ENCODE measurements at places on chromosomes 13 and 19.
A peak's percentile ranks its signal among the peaks of the same experiment; 100 is the strongest.

- no peak for DNase-seq
These were observed 688 bp downstream of the ZNF225 start for GRCh38 chr19:44113784-44114390.

- no peak for DNase-seq
These were observed 8.1 kb upstream of the FPR3 start for GRCh38 chr19:51786646-51787494.

- peak; percentile 38 for DNase-seq
These were observed 575.1 kb downstream of the EFNB2 start for GRCh38 chr13:105960326-105960725.

GRCh38 chr13:60538566-60538965 is 141.5 kb downstream of the TDRD3 start:
- DNase-seq, result no peak

DNA sequence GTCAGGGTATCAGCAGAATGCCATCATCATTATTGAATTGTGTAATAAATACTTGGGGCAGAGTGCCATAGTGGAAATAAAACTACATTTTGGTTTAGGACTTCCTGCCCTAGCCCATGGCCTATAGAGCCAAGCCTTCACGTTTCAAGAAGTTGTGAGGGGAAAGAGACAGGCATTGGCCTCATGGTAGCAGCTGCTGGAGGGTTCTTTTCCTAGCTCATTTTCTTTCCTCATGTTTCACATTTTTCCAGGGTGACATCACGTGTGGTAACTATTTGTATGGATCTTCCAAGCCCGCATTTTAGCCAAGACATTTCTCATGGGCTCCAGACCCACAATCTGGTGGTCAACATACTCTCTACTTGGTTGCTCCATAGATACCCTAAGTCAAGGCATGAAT is 80.4 kb downstream of the LRCH1 start:
- no peak for DNase-seq

DNA sequence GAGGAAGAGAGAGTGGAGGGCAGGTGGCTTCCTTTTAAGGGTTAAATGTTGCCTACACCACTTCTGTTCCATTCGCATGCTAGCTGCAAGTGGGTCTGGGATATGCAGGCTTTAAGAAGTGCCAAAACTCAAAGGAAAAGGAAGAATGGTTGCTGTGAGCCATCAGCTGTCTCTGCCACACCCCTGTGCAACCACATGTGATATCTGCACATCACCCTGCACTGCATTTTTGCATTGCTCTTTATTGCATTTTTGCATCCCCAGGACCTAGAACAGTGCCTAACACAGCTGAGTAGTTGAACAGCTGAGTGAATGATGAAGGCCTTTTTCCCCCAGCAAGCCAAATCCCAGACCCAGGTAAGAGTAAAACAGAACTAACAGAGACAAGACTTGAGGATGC is 136.1 kb downstream of the ZIC5 start:
- no peak for DNase-seq

DNA sequence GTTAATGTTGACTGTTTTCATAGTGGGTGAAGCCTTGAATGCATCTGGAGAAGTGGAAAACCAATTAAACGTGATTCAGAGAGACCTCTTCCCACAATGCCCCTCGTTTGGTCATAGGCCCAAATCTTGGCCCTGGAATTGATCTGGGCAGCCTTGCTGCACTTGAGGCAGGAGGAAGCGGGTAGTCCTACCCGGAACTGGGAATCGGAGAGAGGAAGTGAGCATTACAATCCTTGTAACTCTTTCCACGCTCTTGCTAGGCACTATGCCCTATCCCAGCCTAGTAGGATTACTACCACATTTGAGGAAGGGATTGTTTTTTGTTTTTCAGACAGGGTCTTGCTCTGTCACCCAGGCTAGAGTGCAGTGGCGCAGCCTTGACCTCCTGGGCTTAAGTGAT is 3.6 kb downstream of the KCNK6 start:
- no peak for DNase-seq

DNA sequence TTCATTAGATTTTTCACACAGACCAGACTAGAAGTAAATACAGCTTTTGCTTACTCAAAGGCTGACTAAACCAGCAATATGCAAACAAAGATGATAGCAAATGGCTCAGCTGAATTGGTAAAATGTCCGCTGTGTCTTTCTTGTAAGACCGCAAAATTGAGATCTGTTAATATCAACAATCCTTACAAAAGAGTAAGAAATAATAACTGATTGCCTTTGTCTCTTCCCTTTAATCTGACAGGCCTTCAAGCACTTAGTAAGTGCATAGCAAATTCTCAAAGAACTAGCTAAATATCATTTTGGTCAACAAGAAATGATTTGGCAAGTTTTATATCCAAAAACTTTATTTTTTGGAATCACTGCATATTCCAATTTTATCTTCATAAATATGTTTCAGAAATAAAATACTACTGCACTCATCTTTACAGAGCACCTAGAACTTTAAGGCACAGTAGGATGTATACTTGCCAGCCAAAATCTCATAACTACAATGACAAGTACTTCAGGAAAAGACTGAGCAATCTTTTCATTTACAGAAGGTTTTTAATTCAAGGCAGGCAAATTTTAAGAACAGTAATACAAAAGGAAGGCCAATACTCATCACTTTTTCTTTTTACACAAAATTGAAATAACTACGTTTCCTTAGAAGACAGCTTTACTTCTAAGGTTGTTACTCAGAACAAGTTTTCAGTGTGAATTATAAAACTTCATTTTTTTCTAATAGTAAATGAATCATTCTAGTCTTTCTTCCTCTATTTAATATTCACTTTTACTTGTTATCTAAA is 1.1 kb downstream of the ELF1 start:
- DNase-seq, result no peak

DNA sequence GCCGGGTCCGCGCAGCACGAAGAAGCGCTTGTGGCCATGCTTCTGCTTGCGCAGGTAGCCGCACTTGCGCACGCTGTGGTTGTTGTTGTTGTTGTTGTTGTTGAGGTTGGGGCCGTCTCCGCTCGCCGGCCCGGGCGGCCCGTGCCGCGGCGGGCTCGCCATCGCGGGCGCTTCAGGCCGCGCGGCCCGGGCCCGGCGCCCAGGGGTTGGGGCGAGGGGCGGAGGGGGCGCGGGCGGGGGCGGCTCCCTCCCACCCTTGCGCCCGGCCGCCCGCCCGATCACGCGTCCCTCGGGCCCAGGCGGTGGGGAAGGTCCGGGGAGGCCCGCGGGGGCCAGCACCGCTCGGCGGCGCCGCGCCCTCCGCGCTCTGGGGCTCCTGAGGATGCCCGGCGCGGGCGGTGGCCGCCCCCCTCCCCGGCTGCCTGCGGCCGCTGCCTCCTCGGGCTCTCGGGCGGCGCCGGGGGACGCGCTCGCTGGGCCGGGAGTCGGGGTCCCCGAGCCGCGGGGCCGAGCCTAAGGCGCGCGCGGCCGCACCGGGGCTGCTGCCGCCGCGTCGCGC is 412 bp downstream of the IRS2 start:
- no peak for DNase-seq

- DNase-seq, result no peak
These were observed 287.0 kb downstream of the DCT start for GRCh38 chr13:94192431-94192975.

DNA sequence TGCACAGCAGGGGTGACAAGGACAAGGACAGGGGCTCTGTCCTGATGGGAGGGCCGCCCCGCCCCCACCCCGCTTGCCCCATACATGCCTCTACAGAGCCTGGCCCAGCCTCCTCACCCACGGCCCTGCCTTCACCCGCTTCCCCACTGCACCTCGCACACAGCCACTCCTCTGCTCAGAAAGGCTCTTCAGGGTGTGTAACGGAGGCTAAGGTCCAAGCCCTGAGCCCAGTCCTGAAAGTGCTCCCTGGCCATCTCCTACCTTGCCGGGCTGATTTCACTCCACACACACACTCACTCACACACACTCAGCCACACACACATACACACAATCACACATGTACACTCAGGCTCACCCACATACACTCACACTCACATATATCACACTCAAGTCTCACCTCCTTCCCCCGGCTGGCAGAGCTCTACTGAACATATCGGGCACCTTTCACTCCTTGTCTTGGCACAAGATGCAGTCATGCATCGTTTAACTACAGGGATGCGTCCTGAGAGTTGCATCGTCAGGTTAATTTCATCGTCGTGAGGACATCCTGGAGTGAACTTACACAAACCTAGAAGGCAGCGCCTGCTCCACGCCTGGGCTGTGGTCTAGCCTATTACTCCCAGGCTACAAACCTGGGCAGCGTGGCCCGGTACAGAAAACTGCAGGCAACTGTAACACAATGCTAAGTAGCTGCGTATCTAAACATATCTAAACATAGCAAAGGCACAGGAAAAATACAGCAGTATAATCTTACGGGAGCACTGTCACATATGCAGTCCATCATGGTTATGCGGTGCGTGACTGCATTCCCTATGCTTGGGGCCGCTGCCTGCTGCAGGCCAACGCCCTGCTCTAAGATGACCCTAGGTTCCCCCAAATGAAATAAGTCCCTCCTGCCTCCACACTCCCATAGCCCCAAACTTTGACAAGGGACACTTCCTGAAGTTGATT is 13.1 kb downstream of the EPS15L1 start:
- no peak for DNase-seq

- no peak for DNase-seq
These were observed 78.3 kb upstream of the IPO5 start for GRCh38 chr13:97875218-97875617.

- DNase-seq, result no peak
These were observed 25.7 kb upstream of the UBE2L5 start for GRCh38 chr13:30396434-30397075.

- DNase-seq, result no peak
These were observed 15.9 kb downstream of the ZNF83 start for GRCh38 chr19:52622261-52622660.

DNA sequence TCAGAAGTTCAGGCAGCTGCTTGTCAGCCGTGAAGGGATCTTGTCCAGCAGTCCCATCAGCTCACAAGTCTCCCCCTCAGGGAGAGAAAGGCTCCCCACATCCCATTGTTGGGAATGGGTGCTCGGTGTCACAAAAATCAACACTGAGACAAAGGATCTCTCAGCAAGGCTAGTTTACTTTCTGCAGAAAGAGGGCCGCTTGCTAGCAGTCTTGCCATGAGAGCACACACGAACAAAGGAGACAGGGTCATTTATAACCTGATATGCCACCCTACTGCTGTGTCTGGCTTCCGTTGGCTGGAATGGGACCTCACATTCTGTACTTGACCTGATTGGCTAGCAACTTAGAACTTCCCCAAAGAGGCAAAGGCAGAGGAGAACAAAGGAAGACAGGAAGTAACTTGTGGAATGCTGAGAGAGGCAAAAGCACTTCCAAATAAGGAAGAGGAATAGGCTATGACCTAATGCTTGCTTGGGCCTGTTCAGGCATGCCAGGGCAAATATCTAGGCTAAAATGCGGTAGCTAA is 8.7 kb upstream of the IGFL3 start:
- no peak for DNase-seq
